ENCODE measurements at places on chromosomes 13 and 19.

DNA sequence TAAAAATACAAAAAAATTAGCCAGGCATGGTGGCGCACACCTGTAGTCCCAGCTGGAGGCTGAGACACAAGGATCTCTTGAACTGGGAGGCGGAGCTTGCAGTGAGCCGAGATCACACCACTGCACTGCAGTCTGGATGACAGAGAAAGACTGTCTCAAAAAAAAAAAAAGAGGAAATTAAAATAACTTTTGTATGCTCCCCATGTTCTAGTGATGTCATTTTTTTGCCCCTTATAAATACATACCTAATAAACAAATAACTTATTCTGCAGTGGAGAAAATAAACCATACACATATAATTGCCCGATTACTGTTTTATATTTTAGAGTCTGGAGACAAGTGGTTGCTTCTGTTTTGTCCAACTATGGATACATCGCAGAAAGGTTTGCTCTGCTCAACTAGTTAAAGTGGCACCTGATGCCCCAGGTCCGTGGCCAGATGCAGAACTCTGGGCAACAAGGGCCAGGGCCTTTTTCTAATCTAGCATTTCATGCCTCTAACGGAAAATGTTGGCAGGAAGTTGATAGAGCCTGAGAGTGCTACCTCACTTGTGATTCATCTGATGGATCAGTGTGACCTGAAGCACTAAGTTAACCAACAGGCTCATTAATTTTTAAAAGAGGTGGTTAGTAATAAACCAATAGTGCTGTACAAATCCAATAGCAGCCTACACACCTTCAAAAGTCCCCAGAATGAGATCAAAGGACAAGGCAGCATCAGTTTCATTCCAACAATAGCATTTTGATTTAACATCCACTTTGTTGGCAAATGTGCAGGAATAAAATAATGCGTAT, 18.8 kb downstream of the UBE2L5 start:
- DNase-seq = no peak

GRCh38 chr19:50921426-50922316, 10.5 kb upstream of the KLK4 start:
- DNase-seq = peak; percentile 23

- DNase-seq = no peak
Observed at GRCh38 chr13:35839806-35840205, 291.4 kb downstream of the DCLK1 start.

DNA sequence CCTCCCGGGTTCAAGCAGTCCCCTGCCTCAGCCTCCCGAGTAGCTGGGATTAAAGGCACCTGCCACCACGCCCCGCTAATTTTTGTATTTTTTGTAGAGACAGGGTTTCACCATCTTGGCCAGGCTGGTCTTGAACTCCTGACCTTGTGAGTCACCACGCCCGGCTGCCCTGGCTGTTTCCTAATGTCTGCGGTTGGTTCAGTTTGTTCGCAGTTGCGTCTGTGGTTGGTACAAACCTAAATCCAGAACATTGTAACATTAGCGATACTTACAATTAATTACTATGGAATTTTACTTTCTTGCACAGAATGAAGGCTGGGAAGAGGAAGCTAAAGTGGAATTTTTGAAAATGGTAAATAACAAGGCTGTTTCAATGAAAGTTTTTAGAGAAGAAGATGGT, 38.1 kb downstream of the RNF17 start:
- peak; percentile 19 for DNase-seq

- DNase-seq = no peak
Observed at GRCh38 chr13:66853564-66853963, 376.6 kb downstream of the PCDH9 start.

DNA sequence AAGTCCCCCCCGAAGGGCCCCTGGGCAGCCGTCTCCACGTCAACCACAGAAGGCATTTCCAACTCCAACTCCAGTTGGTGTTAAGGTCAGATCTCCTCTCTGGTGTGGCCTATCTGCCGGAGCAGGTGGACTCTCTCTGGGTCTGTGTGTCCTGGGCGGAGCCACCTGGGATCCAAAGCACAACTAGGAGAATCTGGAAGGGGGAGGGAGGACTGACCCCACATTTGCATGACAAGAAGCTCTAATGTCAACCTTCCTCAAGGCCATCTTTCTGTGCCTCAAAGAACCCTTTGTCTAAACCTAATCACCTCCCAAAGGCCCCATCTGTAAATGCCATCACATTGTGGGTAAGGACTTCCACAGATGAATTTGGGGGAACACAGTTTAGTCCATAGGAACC, 381.5 kb downstream of the UQCRFS1 start:
- DNase-seq = no peak

- no peak for DNase-seq
Observed at GRCh38 chr13:80296638-80297037, 44.3 kb downstream of the SPRY2 start.

- no peak for DNase-seq
Observed at GRCh38 chr19:4054441-4055208, 12.1 kb downstream of the ZBTB7A start.

GRCh38 chr19:22918221-22918620, 84.8 kb downstream of the ZNF728 start:
- DNase-seq = no peak

GRCh38 chr13:35190241-35190640, 248.2 kb downstream of the NBEA start:
- DNase-seq = peak; percentile 30

GRCh38 chr19:45822716-45823115, 7.6 kb upstream of the RSPH6A start:
- no peak for DNase-seq

DNA sequence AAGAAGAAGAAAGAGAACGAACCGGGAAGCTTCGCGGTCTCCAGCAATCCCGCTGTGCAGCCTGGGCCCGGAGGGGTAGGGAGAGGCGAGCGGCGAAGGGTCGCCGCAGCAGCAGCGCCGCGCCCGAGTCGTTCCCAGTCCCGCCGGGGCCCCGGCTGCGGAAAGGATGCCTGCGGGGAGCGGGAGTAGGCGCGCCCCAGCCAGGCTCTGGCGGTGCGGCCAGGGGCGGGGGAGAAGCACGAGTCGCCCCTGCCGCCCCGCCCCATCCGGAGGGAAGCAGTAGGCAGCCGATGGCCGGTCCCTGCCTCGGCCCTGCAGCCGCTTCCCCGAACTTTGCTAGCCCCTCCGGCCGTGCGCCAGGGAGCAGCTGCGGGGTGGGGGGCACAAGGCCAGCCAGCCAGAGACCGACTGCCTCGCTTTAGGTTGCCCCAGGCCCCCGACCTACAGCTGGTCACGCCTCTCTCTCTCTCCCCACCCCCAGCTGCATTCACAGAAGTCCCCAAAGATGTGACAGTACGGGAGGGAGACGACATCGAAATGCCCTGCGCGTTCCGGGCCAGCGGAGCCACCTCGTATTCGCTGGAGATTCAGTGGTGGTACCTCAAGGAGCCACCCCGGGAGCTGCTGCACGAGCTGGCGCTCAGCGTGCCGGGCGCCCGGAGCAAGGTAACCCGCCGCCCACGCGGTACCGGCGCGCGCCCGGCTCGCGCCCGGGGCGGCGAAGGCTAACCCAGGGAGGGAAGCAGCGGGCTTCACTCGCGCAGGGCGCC, 1.1 kb downstream of the VSTM2B start:
- DNase-seq = no peak

DNA sequence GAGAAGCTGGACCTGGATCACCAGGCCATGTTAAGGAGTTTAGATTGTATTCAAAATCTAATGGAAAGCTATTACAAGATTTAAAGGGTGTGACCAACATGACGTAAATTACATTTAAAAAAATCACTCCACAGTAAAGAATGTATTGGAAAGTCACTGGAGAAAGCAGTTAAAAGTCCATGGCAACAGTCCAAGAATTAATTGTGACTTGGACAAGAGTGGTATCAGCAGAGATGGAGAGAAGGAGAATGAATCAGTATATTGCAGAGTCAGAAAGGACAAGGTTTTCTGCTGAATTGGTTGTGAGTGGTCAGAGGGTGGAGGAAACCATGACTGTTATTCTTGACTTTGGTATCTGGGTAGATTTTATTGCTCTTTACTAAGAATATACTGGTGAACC, 535.1 kb upstream of the SLITRK1 start:
- peak; percentile 44 for DNase-seq

- no peak for DNase-seq
Observed at GRCh38 chr13:31199527-31199848, 287 bp upstream of the B3GLCT start.

DNA sequence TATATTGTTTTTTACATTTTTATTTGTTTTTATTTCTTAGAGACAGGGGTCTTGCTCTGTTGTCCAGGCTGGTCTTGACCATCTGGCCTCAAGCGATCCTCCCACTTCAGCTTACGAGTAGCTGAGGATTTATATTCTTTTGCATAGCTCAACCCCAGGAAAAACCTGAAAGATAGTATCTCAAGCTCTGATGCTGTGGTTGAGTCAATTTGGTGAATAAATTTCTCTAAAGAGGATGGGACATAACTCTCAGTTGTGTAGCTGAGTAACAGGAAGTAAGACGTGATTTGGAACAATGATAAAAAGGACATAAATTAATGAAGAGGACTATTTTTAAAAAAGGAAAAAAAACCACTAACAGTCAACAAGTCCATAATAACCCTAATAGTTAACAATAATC, 79.8 kb upstream of the TNFSF11 start:
- no peak for DNase-seq

DNA sequence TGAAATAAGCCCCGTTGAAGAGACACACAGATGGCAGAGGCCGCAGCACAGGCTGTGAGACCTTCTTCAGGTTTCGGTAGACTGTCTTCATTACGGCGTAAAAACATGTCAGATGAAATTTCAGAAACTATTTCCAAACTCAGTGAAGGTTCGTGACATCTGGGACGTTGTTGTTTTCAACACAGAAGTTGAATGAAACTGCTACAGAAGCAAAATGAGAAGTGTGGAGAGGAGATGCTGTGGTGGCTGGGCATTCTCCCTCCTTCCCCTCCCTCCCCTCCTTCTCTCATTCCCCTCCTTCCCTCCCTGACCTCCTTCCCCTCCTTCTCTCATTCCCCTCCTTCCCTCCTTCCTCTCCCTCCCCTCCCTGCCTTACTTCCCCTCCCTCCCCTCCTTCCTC, 113.6 kb downstream of the ATP11A start:
- DNase-seq = no peak

GRCh38 chr13:98517576-98518310, 59.2 kb downstream of the STK24 start:
- no peak for DNase-seq

DNA sequence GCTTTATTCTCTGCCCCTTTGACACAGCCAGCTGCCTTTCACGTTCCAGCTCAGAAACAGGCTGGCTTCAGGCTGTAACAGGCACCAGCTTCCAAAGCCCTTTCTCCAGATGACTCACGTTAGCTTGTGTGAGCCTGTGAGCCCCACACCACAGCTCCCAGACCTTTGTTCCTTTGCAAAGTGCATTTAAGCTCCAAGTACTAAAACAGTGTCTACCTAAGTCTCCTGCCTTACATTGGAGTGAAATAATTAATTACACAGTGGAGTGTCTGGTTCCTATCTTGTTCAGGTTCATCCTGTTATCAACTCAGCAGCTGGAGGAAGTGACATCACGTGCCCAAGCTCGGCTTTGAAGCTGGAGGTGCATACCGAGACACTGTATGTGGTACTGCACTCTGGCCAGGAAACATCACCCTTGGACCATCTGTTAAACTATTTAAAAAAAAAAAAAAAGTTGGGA, 475.8 kb downstream of the FOXO1 start:
- DNase-seq = peak; percentile 83

DNA sequence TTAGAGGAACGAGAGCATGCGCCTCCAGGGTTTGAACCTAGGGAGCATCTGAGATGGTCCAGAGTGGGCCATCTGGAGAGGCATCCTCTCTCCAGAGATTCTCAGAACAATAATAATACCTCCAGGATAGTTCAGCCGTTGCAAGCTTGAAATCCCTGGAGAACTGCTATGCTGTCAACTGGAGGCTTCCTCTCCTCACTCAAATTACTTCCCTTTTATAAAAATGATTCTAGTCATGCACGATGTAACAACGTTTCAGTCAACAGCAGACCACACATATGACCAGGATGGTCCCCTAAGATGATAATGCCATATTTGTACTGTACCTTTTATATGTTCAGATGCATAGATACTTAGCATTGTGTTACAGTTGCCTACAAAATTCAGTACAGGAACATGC, 108.7 kb downstream of the SHISA2 start:
- DNase-seq = no peak

DNA sequence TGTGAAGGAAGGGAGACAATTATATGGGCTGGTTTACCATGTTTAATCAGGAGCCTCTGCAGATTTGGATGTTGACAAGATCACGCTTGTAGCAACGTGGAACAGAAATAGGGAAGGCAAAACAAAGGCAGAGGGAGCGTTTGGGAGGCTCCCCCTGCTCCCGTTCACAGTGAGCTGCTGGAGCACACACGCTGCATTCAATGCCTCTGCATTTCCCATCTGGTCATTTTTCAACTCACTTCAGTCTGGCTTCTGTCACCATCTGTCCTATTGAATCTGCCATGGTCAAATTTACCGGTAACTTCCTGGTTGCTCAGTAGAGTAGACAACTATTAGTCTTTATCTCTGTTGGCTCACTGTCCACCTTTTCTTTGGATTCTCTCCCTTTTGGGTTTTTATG, 91.0 kb downstream of the NHLRC3 start:
- no peak for DNase-seq

DNA sequence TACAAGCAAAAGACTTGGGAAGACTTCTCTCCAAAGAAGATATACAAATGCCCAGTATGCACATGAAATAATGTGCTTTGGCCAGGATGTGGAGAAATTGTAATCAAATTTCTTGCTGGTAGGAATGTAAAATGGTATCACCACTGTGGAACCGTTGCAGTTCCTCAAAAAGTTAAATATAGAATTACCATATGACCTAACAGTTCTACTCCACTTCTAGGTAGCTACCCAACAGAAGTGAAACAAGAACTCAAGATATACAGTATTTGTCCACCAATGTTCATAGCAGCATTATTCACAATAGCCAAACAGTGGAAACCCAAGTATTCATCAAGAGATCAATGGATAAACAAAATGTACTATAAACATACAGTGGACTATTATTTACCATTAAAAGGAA, 95.0 kb upstream of the KLF5 start:
- DNase-seq = no peak

- DNase-seq = no peak
Observed at GRCh38 chr13:55563267-55563666, 1577.5 kb upstream of the PRR20A start.

GRCh38 chr19:9324584-9324962, 594 bp downstream of the ZNF559 start:
- DNase-seq = no peak

GRCh38 chr13:109941951-109942350, 155.6 kb upstream of the IRS2 start:
- peak; percentile 87 for DNase-seq

DNA sequence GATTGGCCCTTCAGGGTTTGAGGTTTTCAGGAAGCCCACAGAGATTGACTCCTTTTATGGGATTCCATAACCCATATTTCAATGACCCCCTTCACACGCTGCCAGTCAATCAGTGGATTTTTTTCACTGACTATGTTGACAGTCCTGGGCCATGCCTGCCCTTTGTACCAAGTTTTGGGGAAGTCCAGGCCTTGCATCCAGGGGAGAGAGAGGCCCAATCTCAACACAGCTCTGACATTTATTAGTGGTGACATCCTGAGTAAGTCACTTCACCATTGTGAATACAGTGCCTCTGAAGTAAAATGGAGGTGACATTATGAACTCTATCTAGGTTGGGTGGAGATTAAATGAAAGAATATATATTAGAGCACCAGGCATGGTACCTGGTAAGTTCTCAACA, 181.1 kb downstream of the NUFIP1 start:
- no peak for DNase-seq
